Activated CD4-positive, alpha-beta T cell treated with anti-CD3 and anti-CD28 coated beads for 24 hours (primary cell): ENCODE measurements at places on chromosomes 5 and 9.

DNA sequence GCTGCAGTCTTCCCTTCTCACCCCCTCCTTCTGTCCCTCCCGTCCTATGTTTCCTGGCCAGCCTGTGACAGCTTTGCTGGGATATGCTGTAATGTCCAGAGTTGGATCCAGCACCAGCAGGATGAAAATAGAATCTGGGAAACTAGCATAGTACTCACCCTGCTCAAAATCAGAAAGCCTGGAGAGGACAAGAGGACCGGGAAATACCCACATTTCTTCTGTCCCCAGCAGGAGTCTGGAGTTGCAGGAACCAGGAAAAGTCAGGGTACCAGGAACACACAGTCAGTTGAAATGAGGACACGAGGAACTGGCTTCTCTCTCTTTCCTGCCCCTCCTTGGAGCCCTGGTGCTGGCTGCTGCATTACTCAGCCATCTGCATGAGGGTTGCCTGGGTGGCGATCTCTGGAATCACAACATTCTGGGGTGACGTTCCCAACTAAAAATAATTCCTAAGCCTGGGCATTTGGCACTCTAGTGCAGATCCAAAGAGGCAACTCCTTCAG is 59.6 kb upstream of the NFIL3 start:
- no peak for DNase-seq

- DNase-seq, result no peak
These were observed 173.6 kb downstream of the MUSK start for GRCh38 chr9:110842169-110842568.

GRCh38 chr5:127373858-127374491 is 83.4 kb downstream of the MEGF10 start:
- DNase-seq, result no peak

DNA sequence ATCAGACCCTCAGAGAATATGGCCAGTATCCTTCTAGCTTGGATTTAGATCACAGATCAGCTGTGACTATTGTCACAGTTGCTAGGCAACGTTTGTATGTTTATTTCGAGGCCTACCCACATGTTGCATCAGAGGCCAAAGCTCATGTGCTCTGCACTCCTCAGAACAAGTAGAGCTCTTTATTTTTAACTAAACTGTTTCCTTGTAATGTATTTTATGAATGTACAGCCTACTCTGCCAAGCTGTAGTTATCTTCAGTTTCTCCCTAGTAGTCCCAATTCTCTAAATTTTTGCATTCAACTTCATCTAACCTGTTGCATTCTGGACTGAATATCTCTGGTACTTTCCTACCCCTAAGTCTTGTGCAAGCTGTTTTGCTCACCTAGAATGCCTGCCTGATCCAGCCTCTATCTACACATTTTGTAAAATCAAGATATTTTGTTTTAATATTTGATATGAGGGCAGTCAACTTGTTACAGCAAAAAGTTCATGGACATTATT is 52.8 kb downstream of the CAST start:
- DNase-seq, result no peak

DNA sequence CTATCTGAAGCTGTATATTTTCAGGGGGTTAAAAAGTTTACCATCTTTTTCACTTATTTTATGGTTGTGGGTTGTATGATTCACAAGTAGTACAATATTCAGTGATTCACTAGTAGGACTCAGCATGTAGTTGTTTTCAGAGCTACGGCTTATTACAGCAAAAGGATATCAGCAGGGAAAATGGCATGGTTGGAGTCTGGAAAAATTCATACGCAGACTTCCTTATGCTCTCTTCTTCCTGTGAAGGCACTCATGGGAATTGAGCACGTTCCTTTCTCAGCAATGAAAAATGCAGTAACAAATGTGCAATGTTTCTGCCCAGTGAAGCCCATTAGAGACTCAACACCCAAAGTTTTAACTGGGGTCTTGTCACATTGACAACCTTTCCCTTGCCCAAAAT is 250.5 kb downstream of the KCNN2 start:
- no peak for DNase-seq

DNA sequence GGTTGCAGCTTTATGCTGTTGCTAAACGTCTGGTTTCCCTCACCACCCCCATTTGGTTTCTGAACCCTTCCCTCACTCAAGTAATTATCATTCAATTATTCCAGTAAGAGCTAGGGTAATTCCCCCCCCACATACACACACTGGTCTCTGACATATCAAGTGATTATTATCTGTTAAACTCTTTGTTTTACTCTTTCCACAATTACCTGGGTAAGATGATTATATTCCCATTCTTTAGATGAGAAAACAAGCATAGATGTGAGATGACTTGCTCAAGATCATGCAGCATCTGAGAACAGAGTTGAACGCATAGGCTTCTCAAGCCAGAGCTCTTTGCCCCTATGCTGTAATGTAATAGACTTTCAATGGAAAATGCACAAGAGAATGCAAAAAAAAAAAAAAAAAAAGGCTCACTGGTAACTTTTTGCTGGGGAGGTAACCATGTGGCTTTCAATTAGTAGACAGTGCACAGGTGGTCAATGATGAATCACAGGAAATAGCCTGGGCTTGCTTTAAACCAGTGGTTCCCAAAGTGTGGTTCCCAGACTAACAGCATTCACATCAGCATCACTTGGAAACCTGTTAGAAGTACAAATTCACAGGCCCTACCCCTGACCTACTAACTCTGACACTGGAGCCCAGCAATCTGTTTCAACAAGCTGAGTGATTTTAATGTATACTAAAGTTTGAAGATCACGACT is 87.6 kb downstream of the PIK3R1 start:
- DNase-seq, result no peak

DNA sequence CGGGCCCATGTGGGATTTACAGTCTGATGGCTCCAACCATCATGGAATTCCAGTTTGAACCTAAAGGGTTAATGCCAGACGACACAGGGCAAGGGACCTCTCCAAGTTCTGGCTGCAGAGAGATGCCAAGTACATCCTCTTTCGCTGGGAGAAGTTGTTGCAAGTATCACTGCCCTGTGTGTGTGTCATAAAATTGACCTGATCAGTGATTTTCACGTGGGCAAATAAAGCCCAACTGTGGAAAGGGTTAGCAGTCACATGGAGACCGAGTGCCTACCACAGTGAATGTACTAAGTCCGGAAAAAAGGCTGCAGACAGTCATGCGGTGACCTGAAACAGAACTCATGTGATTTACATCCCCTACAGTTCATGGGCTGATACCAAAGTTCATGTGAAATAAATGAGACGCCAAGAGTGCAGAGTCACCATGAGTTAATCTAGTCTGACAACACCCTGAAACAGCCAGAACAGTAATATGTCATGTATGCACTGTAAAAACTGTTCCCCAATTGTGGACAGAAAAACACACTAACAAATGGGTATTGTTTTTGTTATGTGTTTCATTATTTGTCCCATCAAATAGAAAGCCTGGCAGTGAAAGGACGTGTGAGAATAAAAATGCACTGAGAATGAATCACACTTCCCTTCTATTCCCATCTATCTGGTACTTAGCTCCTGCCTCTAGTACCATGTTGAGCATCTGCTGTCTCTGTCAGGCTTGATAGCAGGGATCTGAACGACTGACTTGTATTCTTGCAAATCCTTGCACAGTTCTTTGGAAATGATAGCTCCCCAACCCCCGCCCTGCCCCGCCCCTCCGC is 115.7 kb downstream of the SUSD1 start:
- DNase-seq, result no peak

DNA sequence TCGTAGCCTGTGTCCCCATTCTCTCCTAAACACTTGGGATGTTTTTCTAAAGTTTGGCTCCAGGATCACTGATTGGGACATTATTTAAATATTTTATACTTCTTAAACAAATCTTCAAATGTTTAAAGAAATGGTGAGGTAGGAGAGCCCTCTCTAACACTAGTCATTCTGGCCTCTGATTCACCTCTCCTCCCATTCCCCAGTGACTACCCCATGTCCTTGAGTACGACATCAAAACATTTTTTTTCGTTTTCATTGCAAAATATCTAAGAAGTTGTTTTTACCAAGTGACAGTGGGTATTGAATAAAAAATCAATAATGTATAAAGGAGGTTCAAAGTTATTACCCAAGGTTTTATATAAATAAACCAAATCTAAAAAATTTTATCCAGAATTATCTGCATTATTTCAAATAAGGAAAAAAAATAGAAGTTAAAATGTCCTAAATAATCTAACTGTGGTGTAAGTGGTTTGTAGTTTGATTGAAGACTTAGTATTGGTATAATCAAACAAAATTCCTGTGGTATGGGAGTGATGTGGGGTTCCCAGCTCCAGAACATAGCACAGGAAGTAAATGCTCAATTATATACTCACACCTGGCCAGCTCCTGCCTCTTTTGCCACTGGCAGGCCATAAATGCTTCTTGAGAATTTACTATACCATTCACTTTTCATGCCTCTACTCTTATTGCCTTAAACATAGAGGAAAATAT is 51.1 kb downstream of the MAST4 start:
- no peak for DNase-seq

DNA sequence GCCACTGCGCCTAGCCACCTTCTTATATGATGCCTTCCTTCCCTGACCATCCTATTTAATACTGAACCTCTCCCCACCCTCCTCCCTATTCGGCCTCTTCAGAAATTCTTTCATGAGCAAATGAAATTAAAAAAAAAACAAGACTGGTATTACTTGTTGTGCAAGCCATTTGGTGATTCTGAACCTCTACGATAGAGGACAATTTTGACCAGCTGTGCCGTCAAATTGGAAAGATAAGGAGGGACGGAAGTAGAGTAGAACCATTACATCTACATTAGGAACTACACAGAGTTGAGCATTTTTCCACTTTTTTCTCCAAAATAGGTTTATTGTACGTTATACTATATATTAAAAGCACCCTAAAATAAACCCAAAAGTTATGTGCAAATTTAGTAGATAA is 2.9 kb downstream of the DHX29 start:
- no peak for DNase-seq

GRCh38 chr9:101128623-101129022 is 100.1 kb downstream of the PLPPR1 start:
- no peak for DNase-seq

- no peak for DNase-seq
These were observed 6.0 kb downstream of the CDX1 start for GRCh38 chr5:150172556-150172955.

GRCh38 chr9:98230789-98231188 is 24.7 kb downstream of the TBC1D2 start:
- no peak for DNase-seq

DNA sequence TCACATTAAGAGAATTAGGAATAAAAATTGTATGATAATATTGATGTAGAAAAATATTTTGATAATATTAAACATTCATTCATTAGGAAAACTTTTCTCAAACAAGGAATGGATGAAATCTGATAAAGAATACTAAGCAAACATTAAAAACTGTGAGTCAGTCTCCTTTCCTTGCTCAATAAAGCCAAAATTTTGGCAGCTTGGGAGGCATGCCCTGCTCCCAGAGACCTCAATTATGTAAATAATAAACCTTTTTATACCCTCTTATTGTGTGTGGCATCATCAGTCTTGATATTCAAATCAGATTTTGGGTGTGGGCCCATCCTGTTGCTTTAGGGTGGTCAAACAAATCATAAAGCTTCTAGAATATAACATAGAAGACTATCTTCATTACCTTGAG is 36.6 kb upstream of the CCL21 start:
- no peak for DNase-seq
